ENCODE measurements at places on chromosomes 16 and 17. TPM values are rescaled to one million over a fixed set of nuclear protein-coding genes. Genes with fewer than 3 reads are reported as not detected.

Gene TNK1
- total RNA-seq, result 1.1 TPM

DNA sequence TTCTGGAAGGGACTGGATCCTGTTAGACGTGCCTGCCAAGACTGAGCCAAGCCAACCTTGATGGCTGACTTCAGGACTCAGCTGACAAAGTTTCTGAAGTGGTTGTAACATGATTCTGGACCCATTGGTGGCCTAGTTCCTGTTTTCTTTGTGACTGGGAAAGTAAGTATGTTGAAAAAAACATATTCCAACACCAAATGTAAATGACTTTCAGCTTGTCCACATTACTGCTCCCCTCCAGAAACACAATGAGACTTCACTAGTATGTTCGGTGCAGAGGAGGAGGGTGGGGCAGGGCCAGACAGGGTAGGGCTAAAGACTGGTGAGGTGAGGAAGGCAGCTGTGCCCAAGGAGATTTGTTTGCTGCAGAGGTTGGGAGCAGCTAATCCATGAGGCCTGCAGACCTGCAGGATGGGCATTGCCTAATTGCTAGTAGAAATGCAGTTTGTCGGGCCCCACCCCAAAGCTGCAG, 26.4 kb downstream of the NMT1 start:
- DNase-seq, result no peak

GRCh38 chr16:57039148-57039812, 49.9 kb downstream of the NLRC5 start:
- no peak for DNase-seq

Gene DYNLRB2
- total RNA-seq, result 1.9 TPM

GRCh38 chr17:48241131-48241591, 133.6 kb downstream of the SNX11 start:
- no peak for DNase-seq

Gene TBX6
- total RNA-seq, result 0.73 TPM

Measured in breast epithelium (tissue), 4 donors.